ENCODE measurements at places on chromosomes 7 and 10.

DNA sequence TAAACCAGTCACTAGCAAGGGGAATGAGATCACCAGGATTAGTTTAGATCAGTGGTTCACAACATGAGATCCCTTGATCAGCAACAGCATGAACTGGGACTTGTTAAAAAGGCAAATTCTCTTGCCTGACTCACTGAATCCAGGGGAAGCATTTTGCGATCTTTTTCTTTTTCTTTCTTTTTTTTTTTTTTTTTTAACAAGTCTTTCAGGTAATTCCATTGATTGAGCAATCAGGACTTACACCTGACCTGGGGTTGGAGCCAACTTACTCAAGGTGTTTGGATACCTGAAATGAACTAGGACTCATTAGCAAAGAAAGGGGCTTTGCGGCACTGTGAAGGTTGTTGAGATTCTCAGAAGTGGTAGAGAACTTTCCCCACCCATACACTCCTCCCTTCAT, 47.1 kb upstream of the PRR15 start:
- no peaks in the 10 kb centered on the region for H3K4me1 ChIP-seq
- no peak for DNase-seq
- peaks cover 22% of the 10 kb centered on the region for H3K36me3 ChIP-seq
- H3K4me3 ChIP-seq = no peak overlapping the region
- no peaks in the 10 kb centered on the region for H3K27me3 ChIP-seq

- no peaks in the 10 kb centered on the region for H3K4me1 ChIP-seq
- no peak for DNase-seq
- no peak overlapping the region for H3K4me3 ChIP-seq
- H3K27ac ChIP-seq = no peak overlapping the region
Measured at GRCh38 chr7:97466999-97467740, 264.7 kb upstream of the TAC1 start.

- DNase-seq = no peak
- no peak overlapping the region for H3K4me3 ChIP-seq
- H3K27me3 ChIP-seq = no peaks in the 10 kb centered on the region
- H3K27ac ChIP-seq = no peak overlapping the region
- H3K36me3 ChIP-seq = peaks cover 32% of the 10 kb centered on the region
Measured at GRCh38 chr7:42929449-42929848, 2.5 kb downstream of the PSMA2 start.

DNA sequence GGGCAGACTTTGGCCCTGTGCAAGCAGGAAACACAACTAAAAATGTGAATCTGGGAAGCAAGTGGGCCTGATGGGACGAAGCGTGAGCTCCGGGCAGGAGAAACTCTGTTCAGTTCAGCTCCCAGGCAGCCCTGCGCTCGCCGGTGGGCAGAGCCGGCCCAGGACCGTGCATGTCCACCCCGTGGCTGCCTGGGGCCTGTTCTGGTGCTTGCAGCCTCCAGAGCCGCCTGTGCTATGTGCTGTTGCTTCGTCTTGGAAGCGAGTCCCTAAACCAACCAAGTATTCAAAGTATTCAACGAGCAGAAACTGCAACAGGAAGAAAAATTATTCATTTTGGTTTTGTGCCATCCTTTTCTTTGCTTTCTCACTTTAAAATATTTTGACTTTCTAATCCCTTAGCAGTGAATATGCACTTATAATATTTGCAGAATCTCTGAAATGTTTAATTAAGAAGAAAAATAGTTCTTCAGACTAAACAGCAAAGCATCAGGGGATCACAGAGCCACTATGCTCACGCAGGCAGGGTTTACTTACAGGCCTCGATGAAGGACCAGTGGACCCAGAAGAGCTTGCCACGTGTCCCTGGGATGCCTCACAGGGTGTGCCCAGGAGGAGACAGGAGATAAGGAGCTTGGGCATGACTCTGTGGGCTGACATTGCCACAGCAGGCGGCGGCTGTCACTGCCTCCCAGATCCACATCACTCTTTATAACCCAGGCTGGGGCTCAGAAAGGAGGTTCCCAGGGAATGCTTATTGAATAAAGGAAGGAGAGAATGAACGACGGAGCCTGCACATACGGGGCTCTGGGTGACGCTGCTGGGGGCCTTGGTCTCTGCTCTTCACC, 45.6 kb downstream of the VIPR2 start:
- no peak overlapping the region for H3K4me3 ChIP-seq
- DNase-seq = no peak
- H3K27me3 ChIP-seq = no peaks in the 10 kb centered on the region
- H3K27ac ChIP-seq = peak overlapping the region; percentile 91
- peaks cover 38% of the 10 kb centered on the region for H3K4me1 ChIP-seq
- H3K36me3 ChIP-seq = peaks cover 5% of the 10 kb centered on the region

GRCh38 chr10:5466451-5467206, 32.7 kb downstream of the CALML5 start:
- H3K4me3 ChIP-seq = no peak overlapping the region
- H3K4me1 ChIP-seq = peaks cover 2% of the 10 kb centered on the region
- no peaks in the 10 kb centered on the region for H3K27me3 ChIP-seq

DNA sequence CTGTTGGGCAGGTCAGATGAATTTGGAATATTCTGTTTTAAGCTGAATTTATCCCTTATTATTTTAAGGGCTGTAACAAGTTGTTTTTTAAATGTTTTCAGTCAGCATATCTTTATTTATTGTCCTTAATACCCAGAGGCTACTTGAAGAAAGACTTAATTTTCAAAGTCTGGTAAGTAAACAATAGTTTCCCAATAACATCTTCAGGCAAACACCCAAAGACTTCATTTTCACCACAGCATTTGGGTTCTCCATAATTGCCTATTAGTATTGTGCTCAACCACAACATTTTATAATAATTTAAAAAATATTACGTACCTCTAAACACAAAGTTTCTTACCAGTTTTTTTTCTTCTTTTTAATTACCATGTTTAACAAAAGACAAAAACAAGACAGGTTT, 60.0 kb upstream of the MKLN1 start:
- no peaks in the 10 kb centered on the region for H3K27me3 ChIP-seq
- H3K36me3 ChIP-seq = no peaks in the 10 kb centered on the region
- no peak overlapping the region for H3K4me3 ChIP-seq
- H3K27ac ChIP-seq = no peak overlapping the region
- DNase-seq = no peak
- H3K4me1 ChIP-seq = no peaks in the 10 kb centered on the region

GRCh38 chr10:108684431-108684830, 1238.9 kb downstream of the XPNPEP1 start:
- H3K36me3 ChIP-seq = no peaks in the 10 kb centered on the region
- no peaks in the 10 kb centered on the region for H3K27me3 ChIP-seq
- no peak overlapping the region for H3K4me3 ChIP-seq
- no peak for DNase-seq
- no peaks in the 10 kb centered on the region for H3K4me1 ChIP-seq

DNA sequence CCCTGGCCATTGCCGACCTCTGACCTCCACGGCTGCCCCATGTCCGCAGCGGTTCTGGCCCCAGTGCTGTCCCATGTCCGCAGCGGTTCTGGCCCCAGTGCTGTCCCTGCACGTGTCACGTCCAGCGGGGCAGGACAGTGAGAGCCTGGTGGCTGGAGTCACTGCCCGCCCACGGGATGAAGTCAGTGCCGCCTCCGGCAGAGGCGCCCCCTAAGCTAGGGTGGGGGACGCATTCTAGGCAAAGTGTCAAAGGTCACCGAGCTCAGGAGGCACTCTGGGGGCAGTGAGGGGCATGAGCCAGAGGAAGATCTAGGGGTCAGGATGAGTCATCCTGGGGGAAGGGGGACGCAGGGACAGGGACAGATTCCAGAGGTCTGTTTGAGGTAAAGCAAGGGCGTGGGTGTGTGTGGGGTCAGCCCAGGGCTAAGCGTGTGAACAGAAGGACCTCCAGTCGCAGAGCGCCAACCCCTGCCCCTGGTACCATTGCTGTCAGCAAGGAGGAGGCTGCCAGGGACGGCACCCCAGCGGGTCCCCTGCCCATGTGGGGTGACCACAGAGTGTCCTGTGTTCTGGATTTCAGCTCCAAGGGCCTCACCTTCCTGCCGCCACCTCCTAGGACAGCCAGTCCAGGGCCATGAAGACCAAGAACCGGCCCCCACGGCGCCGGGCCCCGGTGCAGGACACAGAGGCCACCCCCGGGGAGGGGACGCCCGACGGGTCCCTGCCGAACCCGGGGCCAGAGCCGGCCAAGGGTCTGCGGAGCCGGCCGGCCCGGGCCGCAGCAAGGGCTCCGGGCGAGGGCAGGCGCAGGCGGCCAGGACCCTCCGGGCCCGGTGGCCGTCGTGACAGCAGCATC, 665 bp downstream of the BHLHA15 start:
- H3K36me3 ChIP-seq = peaks cover 9% of the 10 kb centered on the region
- H3K4me1 ChIP-seq = no peaks in the 10 kb centered on the region
- no peak for DNase-seq
- H3K27me3 ChIP-seq = peaks cover 10% of the 10 kb centered on the region

DNA sequence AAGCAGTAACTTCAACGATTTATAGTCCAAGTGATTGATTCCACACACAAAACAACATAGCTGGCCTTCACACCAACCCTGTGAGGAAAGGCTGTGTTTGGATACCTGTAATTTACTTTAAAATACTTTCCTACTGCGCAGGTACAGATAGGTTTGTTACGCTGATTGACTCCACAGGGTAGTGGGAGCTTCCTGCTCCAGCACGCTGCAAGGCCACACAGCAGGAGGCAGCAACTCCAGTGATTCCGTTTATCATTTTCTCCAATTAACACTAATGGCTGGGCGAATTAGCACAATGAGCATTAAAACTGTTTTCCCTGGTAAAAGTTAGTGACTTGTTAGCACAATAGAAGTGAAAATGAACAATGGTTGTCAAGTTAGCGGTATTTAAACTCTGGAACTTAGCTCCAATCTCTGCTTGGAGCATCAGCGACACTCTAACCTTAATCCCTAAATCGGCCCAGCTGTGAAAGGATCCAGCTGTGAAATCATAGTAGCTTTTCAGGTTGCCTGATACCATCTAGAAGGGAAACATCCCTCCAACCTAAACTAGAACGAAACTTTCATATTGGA, 959 bp downstream of the DCLRE1C start:
- peak overlapping the region; percentile 73 for H3K4me3 ChIP-seq
- no peak for DNase-seq
- H3K36me3 ChIP-seq = peaks cover 12% of the 10 kb centered on the region
- H3K4me1 ChIP-seq = peaks cover 20% of the 10 kb centered on the region

DNA sequence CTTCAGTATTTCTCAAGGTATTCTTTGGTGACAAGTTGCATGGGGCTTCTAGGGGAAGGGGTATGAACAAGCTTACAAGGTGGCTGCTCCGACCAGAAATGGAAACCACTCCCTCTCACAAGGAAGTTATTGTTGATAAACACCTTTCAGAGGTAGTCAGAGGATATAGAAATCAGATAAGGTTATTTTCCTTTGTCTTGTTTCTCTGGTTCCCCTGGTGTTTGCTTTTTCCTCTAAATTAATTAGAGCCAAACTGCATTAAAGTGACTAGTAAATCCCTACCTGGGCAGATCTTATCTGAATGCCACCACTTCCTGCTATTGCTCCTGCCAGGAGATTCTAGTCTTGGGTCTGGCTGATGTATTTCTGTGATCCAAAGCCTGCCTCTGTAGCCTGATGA, 725.4 kb downstream of the INHBA start:
- no peaks in the 10 kb centered on the region for H3K36me3 ChIP-seq
- H3K4me3 ChIP-seq = no peak overlapping the region
- H3K27ac ChIP-seq = no peak overlapping the region
- DNase-seq = no peak

- H3K27me3 ChIP-seq = no peaks in the 10 kb centered on the region
- peak overlapping the region; percentile 76 for H3K27ac ChIP-seq
- peak; percentile 34 for DNase-seq
- peak overlapping the region; percentile 89 for H3K4me3 ChIP-seq
- peaks cover 63% of the 10 kb centered on the region for H3K4me1 ChIP-seq
Measured at GRCh38 chr10:3068968-3069737, 1.8 kb downstream of the PFKP start.

DNA sequence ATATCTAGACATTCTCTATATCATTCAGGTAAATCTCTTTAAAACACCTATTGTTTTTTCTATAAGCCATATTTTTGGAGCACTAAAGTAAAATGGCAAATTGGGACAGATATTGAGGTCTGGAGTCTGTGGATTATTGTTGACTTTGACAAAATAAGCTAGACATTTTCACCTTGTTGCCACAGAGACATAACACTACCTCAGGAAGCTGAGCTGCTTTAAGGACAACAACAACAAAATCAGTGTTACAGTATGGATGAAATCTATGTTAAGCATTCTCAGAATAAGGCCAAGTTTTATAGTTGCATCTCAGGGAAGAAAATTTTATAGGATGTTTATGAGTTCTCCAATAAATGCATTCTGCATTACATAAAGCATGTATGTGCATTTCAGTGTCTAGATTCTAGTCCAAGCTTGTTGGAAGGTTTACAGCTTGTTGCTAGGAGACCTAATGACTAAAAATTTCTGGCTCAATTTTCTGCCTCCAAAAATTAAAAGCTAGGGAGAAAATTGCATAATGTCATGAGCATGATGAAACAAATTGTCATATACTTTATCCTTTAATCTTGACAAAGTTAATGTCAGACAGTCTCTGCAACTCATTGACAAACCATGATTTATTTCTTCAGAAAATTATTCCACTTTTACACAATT, 18.3 kb downstream of the LIPM start:
- no peak overlapping the region for H3K4me3 ChIP-seq
- H3K36me3 ChIP-seq = no peaks in the 10 kb centered on the region
- H3K27me3 ChIP-seq = peaks cover 4% of the 10 kb centered on the region
- no peak for DNase-seq
- no peaks in the 10 kb centered on the region for H3K4me1 ChIP-seq
- no peak overlapping the region for H3K27ac ChIP-seq

GRCh38 chr10:78366663-78367411, 333.2 kb downstream of the RPS24 start:
- no peaks in the 10 kb centered on the region for H3K36me3 ChIP-seq
- DNase-seq = no peak
- no peaks in the 10 kb centered on the region for H3K4me1 ChIP-seq
- H3K4me3 ChIP-seq = no peak overlapping the region

GRCh38 chr10:132714096-132714985, 71.6 kb downstream of the NKX6-2 start:
- H3K36me3 ChIP-seq = no peaks in the 10 kb centered on the region
- H3K4me3 ChIP-seq = no peak overlapping the region
- no peaks in the 10 kb centered on the region for H3K4me1 ChIP-seq
- H3K27ac ChIP-seq = peak overlapping the region; percentile 67
- H3K27me3 ChIP-seq = no peaks in the 10 kb centered on the region

DNA sequence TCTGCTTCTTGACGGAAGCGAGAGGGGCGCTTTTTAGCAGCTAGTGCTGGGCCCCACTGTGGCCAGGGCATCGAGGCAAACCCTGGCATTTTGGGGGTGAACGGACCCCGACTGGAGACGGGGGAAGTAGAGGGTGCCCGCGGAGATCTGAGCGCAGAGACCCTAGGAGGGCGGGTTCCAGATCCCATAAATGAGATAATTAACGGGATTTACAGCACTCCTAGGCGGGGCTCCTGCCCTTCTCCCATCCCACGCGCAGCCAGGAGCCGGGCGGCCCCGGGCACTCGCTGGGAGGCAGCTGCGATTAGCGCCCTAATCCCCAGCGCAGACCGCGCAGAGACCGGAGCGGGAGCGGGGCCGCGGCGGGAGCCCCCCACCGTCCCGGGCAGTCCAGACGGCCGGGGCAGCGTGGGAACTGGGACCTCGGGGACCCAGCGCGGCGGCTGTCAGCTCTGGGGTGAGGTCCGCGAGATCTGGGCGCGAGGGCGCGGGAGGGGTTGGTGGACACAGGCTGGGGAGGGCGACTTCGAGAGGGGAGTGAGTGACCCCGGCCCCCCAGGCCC, 735 bp downstream of the JCAD start:
- H3K27ac ChIP-seq = peak overlapping the region; percentile 96
- H3K4me3 ChIP-seq = peak overlapping the region; percentile 85
- no peak for DNase-seq
- peaks cover 46% of the 10 kb centered on the region for H3K4me1 ChIP-seq
- H3K27me3 ChIP-seq = peaks cover 12% of the 10 kb centered on the region
- no peaks in the 10 kb centered on the region for H3K36me3 ChIP-seq

Data from heart right ventricle (tissue), 16 donors.